Liver (tissue), 10 donors: ENCODE measurements at places on chromosomes 1 and 21.
A peak's percentile ranks its signal among the peaks of the same experiment; 100 is the strongest.

DNA sequence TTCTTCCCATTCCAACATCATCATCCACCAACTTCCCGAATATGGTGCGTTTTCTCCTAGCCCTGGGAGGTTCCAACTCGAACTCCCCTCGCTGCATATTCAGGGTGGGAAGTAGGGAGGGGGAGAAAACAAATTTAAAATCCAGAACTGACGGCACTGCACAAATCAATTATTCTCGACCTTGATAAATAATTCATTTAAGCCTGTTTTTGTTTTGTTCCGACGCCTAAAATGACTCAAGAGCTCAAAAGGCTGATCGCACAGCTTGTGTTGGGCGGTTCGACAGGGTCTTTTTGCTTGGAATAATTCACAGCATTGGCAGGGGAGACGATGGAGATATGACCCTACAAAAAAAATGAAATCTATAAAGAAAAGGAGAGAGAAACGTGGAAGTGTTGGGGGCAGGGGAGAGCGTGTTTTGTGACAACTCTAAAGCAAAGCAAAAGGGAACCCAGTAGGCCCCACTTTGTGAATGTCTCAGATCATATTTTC lies 3.1 kb upstream of the BARHL2 start:
- DNase-seq: no peak

DNA sequence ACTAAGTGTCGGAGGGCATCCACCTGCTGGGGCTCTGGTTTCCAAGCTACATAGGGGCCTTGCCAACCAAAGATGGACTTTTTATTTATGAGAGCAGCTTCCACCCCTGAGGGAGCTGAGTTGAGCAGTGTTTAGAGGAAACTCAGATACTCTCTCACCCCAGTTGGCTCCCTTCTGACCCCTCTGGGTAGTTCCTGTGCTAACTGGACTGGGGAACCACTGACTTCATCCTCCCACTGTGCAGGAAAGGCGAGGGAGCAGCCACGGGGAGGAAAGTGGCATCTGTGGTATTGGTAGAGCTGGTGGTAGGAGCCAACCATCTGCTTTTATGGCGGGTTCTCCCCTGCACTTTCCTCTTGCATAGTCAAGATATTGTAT lies 70.4 kb downstream of the MPZL1 start:
- no peak for DNase-seq

- no peak for DNase-seq
Measured at GRCh38 chr1:244807138-244807537, 28.3 kb upstream of the COX20 start.

DNA sequence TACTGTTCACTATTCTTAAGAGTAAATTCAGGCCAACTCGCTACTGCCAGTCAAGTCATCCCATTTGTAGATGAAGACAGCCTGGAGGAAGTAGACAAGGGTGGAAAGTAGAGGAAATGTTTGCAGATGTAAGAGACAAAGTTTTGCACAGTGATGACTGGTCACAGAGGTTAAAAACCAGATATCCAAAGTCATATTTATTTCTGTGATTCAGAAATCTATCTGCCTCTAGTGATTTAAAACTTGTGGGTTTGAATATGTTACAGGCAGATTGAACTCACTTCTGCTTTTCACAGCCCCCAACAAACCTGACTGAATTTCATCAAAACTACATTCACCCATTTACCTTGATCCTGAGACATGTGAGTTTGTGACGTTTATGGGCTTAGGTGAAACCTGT lies 484.7 kb upstream of the C1orf87 start:
- DNase-seq: no peak

DNA sequence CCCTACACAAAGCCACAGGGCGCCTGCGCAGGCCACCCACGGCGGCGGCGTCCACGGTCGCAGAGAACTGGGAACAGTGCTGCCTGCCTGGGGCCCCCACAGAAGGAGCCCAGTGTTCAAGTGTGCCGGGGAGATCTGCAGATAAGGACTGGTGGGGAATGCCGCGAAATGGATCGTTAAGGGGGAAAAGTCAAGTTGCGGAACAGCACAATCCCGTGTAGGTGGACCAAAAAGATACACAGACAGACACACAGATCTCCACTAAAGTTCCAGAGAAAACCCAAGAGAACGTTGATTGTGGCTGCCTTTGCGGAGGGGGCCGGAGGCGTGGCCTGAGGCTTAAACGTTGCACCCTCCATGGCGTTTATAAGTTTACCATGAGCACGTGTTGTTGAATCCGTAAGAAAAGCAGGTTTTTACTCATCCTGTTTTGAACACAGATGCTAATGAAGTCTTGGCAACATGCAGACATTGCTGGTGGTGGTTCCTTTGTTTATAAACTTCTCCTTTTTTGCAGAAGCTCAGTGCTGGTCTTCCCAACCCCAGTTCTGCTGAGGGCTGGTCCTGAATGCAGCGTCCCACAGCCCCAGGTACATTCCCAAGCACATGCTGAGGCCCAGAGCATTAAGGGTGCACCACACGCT lies 4.1 kb downstream of the SPATC1L start:
- no peak for DNase-seq

GRCh38 chr1:228648647-228649383 lies 86.5 kb upstream of the RHOU start:
- DNase-seq: no peak

- DNase-seq: no peak
Measured at GRCh38 chr1:5367306-5367705, 624.9 kb downstream of the NPHP4 start.

- no peak for DNase-seq
Measured at GRCh38 chr1:111162488-111162880, 22.5 kb downstream of the CEPT1 start.

DNA sequence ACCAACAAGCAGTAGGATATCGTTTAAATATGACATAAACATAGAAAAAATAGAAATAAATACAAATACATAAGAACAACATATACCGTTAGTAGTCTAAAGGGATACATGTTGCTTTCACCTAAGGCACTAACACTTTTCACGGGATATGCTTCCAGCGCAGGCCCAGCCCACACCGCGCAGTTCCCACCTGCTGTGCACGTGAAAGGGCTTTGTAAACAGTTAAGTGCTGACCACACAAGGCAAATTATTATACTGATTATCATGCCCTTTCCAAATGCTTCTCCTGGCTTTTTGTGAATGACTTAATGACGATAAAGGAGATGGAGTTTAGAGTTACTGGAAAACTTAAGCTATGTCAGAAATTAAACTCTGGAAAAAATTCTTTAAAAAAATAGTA lies 11.3 kb upstream of the IL22RA1 start:
- DNase-seq: no peak

DNA sequence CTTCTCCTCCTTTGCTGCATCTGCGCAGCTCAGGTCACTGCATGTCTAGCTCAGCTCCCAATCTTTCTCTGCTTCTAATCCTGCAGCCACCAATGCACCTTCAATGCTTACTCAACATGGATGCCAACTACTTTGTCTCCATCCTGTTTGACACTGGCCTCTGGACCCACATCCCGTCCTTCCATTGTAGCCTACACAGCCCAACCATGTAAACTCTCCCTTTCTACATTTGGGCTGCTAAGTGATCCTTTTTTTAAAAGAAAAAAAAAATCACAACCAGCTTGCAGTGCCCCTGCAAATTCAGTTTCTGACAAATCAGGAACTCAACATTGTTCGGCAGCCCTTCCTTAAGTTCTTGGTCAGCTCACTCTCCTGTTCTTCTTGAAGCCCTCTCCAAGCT lies 9.4 kb upstream of the CRABP2 start:
- no peak for DNase-seq

DNA sequence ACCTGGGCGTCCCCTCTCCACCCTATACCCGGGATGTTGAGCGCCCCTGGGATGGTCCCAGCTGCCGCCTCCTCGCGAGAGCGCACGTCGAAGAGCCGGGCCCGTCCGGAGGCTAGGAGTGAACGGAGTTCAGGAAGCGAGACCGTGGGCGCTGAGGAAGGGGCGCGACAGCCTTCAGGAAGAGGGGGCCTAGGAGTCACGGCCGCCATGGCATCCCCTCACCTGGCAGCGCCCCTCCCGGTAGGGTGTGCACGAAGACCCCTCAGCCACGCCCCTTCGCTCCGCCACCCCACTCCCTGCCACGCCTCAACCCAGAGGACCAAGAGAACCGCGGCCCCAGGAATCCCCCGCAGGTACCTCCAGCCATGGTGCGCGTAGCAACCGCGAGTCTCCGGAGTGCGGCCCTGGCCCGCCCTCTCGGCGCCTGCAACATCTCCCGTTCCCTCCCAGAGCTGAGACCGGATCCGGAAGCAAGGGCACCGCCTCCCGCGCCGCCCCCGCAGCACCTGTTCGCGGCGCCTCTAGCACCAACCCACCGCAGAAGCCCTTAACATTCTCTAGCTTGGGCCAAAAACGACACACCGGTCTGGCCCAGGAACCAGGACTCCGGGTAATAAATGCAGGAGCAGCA lies at the start of gene TSTD1:
Gene TSTD1, minus strand, starts transcription at position 442 of the 631 bp plus-strand sequence. Its CDS starts 75 bp downstream, at position 367.
- peak; percentile 60 for DNase-seq

GRCh38 chr1:215584389-215584788 lies 17.3 kb downstream of the KCTD3 start:
- no peak for DNase-seq

DNA sequence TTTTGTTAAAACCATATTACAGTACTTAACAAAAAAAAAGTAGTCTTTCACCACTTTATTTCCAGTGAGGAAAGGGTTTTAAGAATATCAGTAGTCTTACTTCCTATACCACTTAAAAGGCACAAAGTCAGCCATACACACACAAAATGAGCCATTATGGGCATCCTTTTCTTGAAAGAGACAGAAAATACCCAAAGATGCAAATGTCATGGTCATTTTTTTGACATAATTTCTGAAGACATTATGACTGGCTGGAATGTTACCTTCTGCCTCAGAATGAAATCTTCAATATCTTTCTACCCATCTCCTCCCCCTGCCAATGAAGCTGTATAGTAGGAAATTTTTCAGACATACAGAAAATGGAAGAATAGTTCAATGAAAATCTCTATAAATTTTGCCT lies 237.7 kb downstream of the SLC45A1 start:
- DNase-seq: no peak

GRCh38 chr1:35718492-35719336 lies at the start of gene C1orf216:
Gene C1orf216 (minus strand): TSS chr1:35718884. CDS start chr1:35716321, 2,563 bp downstream.
- DNase-seq: peak; percentile 44

GRCh38 chr1:213446496-213446895 lies 395.5 kb downstream of the RPS6KC1 start:
- DNase-seq: no peak

DNA sequence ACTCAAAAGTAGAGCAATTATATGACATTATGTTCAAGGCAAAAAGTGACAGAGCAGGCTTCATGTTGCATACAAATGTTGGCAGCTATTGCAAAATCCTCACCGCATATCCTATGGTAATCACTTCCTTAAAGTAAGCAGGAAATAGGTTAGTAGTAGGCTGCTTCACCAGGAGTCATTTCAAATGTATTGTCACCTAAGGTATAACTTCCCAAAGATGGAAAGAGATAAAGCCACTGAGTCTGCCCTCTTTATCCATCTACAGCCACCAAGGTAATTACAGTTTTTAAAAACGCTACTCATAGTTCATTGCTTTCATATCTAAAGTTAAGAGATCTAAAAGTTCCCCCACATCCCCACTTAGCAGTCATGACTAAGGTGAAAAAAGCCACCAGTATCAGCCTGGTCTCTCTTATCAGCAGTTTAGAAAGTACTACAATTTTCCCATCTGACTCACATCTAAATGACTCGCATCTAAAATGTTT lies 31.6 kb upstream of the UBE2U start:
- DNase-seq: no peak

GRCh38 chr21:37554661-37555379 lies 188.2 kb downstream of the DYRK1A start:
- DNase-seq: no peak

DNA sequence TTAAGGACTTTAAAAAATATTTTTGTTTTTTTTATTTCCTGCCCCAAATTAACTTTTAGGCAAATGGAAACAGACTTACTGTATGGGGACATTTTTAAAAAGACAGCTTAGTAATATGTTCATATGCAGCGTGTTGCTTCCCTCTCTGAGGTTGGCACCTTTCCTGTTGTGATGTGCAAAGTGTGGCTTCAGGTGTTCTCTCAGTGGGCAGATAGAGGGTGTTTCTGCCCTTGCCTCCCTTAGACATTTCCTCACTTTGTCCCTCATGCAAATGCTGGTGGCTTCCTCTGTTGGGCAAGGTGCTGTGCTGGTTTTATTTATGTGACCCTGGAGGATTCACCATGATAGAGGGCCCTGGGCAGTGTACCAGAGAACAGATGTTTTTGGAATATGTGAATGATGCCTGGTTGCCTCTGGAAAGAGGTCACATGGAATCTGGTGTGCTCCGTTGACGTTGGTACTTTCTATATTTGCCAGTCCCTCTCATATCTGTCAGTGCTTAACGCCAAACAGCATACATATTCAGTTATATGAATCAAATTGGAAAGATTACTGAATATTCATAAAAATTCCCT lies 123.5 kb downstream of the PATJ start:
- DNase-seq: no peak

DNA sequence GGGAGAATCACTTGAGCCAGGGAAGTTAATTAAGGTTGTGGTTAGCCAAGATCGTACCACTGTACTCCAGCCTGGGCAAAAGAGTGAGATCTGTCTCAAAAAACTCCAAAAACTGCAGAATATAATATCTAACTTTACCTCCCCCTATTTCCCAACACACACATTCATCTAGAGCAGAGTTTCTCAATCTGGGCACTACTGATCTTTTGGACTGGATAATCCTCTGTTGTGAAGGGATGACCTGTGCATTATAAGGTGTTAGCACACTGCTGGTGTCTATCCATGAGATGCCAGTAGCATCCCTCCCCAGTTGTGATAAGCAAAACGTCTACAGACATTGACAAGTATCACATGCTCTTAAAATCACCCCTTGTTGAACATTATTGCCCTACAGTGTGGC lies 61.8 kb downstream of the RGS13 start:
- DNase-seq: no peak

GRCh38 chr1:163055005-163055404 lies 14.2 kb upstream of the RGS4 start:
- DNase-seq: no peak

DNA sequence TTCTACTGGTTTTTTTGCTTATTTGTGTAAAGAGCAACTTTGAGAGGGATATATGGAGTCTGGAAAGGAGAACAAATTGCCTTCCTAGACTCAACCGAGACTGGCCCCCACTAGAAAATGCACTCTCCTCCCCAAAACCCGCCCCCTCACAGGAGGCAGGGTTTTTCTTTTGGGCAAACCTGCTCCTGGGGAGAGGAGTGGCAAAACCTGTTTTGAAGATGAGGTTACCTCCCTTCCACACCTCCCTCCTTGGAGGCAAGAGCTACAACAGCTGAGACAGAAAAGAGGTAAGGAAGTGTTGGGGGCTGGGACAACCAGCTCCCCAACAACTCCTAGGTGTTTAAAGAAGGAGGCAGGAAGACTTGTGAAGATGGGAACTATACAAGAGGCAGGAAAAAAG lies at the start of gene BNIPL:
Gene BNIPL, plus strand, starts transcription at position 231 of the 400 bp plus-strand sequence. Its CDS starts 140 bp downstream, at position 371.
- no peak for DNase-seq

GRCh38 chr1:225739542-225740107 lies 38.0 kb upstream of the SRP9 start:
- DNase-seq: no peak

- DNase-seq: no peak
Measured at GRCh38 chr1:8706291-8706690, 111.1 kb downstream of the RERE start.
